ENCODE measurements at places on chromosomes 3 and 15. TPM values are rescaled to one million over a fixed set of nuclear protein-coding genes. Genes with fewer than 3 reads are reported as not detected.

The EPHA6 gene
- not detected for total RNA-seq

The SIAH2 gene
- 53.0 TPM for total RNA-seq

The CTDSPL2 gene
- 17.7 TPM for total RNA-seq

The SCAANT1 gene
- not detected for total RNA-seq

The IL12A gene
- total RNA-seq, result not detected

The CKMT1B gene
- total RNA-seq, result not detected

The PPP1R14D gene
- total RNA-seq, result not detected

The CPNE4 gene
- not detected for total RNA-seq

The RHCG gene
- total RNA-seq, result 0.37 TPM

The CFAP20DC gene
- total RNA-seq, result 1.3 TPM

The LMOD3 gene
- not detected for total RNA-seq

The MINDY2 gene
- total RNA-seq, result 8.8 TPM

The CTXND1 gene
- total RNA-seq, result 4.3 TPM

The ABI3BP gene
- total RNA-seq, result 3.7 TPM

The MYZAP gene
- 0.65 TPM for total RNA-seq

The CHRNB4 gene
- not detected for total RNA-seq

The NBEAL2 gene
- total RNA-seq, result 8.9 TPM

The PLSCR5 gene
- total RNA-seq, result not detected

The ARPP21 gene
- total RNA-seq, result 1.8 TPM

The THBS1 gene
- total RNA-seq, result 253 TPM

The SLC12A1 gene
- total RNA-seq, result not detected

The NUSAP1 gene
- total RNA-seq, result 4.4 TPM

The ZNF385D gene
- total RNA-seq, result 0.18 TPM

The KCNMB3 gene
- 1.6 TPM for total RNA-seq

The FRMD4B gene
- 12.5 TPM for total RNA-seq

The HOMER2 gene
- total RNA-seq, result 59.2 TPM

The CCK gene
- total RNA-seq, result not detected
